ENCODE measurements at places on chromosomes 2 and 18.

GRCh38 chr18:49447810-49448745, 12.4 kb downstream of the DYM start:
- DNase-seq = no peak

DNA sequence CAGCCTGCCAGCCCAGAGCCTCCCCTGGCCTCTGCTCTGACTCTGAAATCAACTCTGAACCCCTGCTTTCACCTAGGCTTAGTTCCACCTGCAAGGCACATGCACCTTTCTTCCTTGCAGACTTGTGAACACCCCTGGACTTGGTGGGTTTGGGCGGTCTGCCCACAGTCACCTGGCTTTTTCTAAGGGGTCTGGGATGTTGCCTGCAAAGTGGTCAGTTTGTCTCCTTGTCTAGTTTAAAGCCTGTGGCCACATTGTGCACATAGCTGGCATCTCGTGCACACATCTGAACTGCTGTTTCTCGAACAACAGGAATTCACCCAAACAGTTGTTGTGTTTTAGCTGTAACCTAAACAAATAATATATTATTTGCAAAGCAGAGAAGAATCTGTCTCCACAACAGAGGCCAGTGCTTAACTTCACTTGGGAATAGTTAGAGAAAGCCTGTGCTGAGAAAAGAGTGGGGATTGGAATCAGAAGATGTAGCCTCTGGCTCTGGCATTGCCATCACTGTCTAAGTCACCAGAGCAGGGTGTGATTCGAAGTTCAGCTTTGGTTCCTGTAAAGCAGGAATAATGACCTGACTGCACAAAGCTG, 108.5 kb downstream of the TMEM18 start:
- DNase-seq = no peak

- DNase-seq = no peak
Observed at GRCh38 chr2:44843086-44843485, 98.4 kb upstream of the SIX3 start.

GRCh38 chr2:236689981-236690380, 120.4 kb downstream of the ACKR3 start:
- DNase-seq = no peak

- no peak for DNase-seq
Observed at GRCh38 chr2:100272841-100273329, 49.4 kb downstream of the LONRF2 start.

Measured in GM03348 (cell line).